Cardiac fibroblast (primary cell): ENCODE measurements at places on chromosomes 2 and 18.

GRCh38 chr2:222930862-222931261 lies 70.0 kb downstream of the ACSL3 start:
- DNase-seq, result no peak

GRCh38 chr18:76972846-76973519 lies 150.6 kb downstream of the ZNF236 start:
- DNase-seq, result peak; percentile 10

DNA sequence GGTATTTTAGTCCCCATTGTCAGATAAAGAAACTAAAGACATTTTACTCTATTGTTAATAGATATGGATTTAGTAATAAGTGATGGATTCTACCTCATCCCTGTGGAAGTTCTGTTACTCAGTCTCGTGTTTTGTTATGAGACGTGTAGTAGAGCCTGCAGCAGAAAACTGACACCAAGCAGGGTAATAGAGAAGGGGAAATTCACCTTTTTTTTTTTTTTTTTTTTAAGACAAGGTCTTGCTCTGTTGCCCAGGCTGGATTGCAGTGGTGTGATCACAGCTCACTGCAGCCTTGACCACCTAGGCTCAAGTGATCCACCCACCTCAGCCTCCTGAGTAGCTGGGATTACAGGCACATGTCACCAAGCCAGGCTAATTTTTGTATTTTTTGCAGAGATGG lies 164.5 kb downstream of the CERS6 start:
- DNase-seq, result no peak

- peak; percentile 55 for DNase-seq
Measured at GRCh38 chr18:55858661-55859515, 270.9 kb upstream of the TCF4 start.

GRCh38 chr2:64312622-64313397 lies 141.2 kb upstream of the LGALSL start:
- DNase-seq, result no peak

- DNase-seq, result no peak
Measured at GRCh38 chr2:239881031-239881471, 144.1 kb downstream of the NDUFA10 start.

- no peak for DNase-seq
Measured at GRCh38 chr2:30492619-30493018, 45.6 kb downstream of the LCLAT1 start.

- DNase-seq, result no peak
Measured at GRCh38 chr2:235727174-235727573, 233.3 kb downstream of the AGAP1 start.

DNA sequence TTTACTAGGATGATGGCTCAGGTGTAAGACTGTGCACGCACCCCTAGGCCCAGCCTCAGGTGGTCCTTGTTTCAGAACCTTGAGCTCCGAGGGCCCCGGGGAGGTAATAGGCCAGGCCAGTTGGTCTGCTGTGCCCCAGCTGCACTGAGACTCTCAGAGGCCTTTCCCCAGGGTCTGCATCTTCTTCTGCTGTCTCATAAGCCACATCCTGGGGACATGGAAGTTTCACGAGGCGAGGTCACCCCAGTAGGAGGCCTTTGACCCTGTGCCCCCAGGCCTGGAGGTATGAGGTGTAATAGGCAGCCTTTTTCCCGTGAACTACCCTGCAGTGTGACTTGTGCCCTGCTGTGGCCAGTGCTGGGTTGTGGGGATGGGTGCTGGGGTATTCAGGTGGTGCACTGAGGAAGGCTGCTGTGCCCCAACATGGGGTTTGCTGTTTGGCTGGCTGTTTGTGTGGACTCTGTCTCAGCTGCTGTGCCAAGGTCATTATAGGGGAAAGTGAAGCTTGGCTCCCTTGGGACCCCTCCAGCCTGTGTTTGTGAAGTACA lies 6.9 kb downstream of the OXER1 start:
- DNase-seq, result no peak
